ENCODE measurements at places on chromosomes 6 and 20.
A peak's percentile ranks its signal among the peaks of the same experiment; 100 is the strongest.

- DNase-seq, result peak; percentile 13
Observed at GRCh38 chr20:37990571-37991151, 42.6 kb downstream of the TTI1 start.

- DNase-seq, result peak; percentile 19
Observed at GRCh38 chr6:138222901-138223546, 4.7 kb upstream of the PBOV1 start.

DNA sequence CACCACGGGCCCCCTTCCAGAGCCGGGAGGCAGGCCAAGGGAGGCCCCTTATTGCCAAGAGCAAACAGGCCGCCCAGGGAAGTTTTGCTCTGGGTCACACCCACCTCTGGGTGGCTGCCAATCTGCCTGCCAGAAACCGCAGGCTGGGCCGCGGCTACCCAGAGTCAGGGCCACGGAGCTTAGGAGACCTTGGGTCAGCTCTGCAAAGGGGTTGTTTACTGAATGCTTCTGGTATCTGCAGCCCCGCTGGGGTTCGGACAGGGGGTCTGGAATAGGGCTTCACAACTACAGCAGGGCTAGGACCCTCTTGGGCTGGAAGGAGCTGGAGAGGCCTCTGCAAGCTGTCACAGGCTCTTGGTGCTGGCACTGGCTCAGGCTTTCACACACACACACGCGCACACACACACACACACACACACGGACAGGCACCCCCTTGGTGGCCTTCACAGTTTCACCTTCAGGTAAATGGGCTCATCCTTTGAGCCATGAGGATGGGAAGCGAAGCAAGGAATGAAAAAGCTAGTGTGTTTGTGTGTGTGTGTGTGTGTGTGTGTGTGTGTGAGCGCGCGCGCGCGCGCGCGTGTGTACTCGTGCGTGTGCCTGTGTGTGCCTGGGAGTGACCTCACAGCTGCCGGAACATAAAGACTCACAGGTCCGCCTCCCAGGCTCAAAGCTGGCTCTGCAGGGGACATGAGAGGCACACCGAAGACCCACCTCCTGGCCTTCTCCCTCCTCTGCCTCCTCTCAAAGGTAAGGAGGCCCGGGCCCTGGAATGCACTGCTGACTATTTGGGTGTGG, at the start of gene CCN5:
CCN5 (plus strand) TSS at position 669 of the 798 bp plus-strand sequence; CDS start at position 691, 22 bp downstream.
- no peak for DNase-seq

DNA sequence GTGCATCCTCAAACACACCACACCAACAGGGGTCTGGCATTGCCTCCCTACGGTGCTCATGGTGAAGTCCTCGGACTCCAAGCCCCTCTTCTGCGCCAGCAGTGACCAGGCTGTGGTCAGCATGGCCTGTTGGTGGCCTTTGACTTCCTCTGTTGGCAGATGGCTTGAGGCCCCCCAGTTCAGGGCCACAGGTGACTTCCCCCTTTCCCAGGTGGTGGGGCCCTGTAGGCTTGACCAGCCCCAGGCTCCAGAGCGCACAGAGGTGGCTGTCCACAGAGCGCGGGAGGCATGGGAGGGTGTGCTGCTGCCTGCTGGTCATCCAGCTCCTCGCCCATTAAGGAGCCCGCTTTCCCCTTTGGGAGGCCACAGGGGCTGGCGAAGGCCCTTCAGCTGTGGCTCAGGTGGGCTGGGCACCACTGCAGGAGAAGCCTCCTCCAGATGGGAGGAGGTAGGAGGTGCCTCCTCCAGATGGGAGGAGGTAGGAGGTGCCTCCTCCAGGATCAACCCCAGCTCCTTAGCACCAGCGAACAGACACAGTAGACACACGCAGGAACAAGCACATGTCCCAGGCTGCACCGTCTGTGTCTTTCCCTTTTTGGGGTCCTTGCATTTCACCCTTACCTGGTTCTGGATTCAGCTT, 52.1 kb upstream of the BHLHE23 start:
- no peak for DNase-seq

DNA sequence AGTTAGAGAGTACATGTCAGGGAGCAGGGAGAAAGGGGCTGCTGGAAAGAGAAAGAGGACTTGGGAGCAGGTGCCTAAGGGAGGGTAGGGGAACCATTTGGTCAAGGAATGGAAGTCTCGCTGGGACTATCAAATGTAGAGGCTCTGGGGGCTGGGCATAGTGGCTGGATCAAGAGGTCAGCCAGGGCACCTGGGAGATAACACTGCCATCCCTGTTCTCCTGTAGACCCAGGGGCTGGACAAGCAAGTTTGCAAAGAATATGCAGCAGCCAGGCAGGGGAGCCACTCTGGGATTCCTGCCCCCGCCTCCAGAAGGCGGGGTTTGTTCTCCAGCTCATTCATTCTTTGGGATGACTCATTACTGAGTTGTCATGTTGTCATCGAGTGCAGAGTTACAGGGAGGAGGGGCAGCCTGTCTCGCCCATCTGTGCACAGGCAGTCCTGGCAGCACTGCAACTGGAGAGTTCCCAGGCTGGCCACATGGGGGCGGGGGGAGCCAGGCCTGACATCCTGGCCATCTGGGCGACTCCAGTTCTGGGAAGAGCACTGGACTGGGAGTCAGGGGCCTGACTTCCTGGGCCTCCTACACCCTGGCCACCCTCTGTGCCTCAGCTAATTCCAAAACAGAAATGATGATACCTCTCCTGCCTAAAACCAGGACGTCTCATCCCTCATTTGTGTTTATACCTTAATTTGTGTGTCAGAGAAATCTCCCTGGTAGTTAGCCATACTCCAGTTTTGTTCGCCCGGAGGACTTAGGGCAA, 28.2 kb upstream of the ZFAND3 start:
- peak; percentile 79 for DNase-seq

DNA sequence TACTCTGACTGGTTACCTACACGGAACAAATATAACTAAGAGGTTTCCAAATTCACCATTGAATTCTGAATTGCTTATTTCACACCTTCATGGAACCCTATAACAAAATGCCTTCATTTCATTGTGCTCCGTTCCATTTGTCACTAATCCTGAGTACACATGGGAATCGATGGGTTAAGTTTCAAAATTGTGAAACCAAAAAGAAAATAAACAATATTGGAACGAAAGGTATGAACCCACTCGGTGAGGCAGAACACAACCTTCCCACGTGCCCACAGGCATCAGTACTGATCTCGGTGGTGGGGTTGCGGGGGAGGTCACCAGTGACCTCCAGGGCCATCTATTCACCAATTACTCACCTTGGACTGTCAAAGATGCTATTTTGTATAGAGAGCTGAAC, 34.0 kb downstream of the PLAGL1 start:
- no peak for DNase-seq

- no peak for DNase-seq
Observed at GRCh38 chr6:136230219-136230853, 19.8 kb downstream of the MTFR2 start.

Data from NCI-H187 (cell line).